Activated CD4-positive, CD25-positive, alpha-beta regulatory T cell treated with anti-CD3 and anti-CD28 coated beads, Interleukin-2, amount 50 U/mL, for 16 hours (primary cell): ENCODE measurements at places on chromosomes 1 and 21.

GRCh38 chr1:241716915-241717656 lies 65.0 kb downstream of the WDR64 start:
- DNase-seq: no peak

DNA sequence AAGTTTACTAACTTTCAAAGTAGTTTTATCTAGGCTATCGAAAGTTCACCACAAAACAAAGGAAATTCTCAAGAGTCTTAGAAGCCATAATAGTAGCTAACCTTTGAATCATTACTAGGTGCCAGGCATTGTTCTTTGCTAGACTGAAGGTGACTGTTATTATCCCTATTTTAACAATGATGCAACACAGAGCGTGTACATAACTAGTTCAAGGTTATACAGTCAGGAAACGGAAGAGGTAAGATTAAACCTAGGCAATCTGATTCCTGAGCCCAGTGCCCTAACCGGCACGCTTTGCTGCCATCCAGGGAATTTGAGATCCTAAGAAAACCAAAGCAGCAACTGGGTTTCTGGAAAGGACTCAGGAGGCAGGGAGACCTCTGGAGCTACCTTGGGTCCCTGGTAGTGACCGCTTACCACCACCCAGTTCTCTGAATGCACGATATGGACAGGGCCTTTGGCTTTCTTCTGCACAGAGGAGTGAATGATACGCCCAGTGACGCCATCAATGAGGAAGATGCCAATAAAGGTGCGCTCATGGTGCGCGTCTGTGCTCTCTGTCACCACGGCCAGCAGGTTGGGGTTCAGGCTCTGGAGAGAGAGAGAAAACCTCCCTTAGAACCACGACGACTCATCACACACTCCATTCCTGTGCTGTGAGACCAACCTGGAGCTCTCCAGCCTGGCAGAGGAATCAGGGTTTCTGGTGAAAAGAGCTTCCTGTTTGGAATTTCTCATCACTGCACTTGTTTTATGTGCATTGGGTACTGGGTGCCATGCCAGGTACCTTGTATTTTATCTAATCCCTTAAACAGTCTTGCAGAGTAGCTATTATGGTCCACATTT lies 13.1 kb upstream of the UBR4 start:
- no peak for DNase-seq

- DNase-seq: no peak
These were observed 31.6 kb upstream of the PDE9A start for GRCh38 chr21:42621819-42622177.

DNA sequence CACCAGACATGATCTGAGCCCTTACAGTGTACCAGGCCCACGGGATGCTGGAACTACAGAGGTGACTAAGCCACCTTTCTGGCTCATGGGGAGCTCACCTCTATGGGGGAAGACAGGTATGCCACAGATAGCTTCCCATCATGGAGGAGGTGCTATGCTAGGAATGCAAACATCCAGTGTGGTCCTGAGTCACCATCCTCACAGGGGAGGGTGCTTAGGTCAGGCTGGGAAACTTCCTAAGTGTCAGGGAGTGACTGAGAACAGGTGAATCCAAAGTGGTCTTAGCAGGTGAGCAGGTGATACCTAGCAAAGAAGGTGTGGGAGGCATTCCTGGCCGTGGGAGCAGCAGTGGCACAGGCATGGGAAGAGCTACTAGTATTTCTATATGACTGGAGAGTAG lies 8.6 kb upstream of the RASSF5 start:
- DNase-seq: no peak

- DNase-seq: no peak
These were observed 138.6 kb downstream of the RERE start for GRCh38 chr1:8678673-8679394.

- DNase-seq: no peak
These were observed 7.3 kb downstream of the CCN1 start for GRCh38 chr1:85587841-85588240.

GRCh38 chr1:151762941-151763921 lies at the start of gene MRPL9:
Gene MRPL9, minus strand, starts transcription at chr1:151763496. Its CDS starts 17 bp downstream, at chr1:151763479.
- peak; percentile 72 for DNase-seq

DNA sequence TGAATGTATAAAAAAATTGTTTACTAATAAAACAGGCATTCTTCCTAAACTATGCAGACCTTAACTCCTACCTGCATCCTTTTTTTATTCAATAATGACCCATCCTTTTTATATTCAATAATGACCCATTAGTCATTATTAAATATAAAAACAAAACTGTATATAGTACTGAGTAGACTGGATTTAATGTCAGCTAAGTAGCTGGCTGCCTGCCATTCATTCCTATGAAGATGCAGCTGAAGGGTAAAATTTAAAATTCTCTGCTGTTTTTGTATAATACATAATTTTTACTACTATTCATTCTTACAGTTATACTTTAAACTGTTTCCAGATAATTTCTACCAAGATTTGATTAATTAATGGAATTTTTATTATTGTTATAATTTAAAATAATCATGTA lies 79.3 kb downstream of the DENND1B start:
- DNase-seq: no peak

DNA sequence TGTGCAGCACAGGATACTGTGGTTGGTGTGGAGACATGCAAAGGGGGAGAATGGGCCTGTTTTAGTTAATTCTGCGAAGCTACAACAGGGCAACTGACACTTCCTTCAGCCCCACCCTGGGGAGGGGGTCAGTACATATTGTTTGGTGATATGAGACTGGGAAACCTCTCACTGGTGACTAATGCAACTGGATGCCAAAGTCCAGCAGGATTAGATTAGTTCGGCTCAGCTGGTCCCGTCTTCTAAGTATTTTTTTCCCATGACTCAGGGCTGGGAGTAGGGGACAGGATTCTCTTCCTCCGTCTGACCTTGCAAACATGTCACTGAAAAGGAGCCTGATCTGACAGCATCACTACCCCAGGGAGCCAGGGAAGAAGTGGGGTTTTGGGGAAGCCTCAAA lies 43.0 kb downstream of the PLXNA2 start:
- no peak for DNase-seq

GRCh38 chr21:36830100-36830499 lies 131.2 kb downstream of the SIM2 start:
- no peak for DNase-seq

DNA sequence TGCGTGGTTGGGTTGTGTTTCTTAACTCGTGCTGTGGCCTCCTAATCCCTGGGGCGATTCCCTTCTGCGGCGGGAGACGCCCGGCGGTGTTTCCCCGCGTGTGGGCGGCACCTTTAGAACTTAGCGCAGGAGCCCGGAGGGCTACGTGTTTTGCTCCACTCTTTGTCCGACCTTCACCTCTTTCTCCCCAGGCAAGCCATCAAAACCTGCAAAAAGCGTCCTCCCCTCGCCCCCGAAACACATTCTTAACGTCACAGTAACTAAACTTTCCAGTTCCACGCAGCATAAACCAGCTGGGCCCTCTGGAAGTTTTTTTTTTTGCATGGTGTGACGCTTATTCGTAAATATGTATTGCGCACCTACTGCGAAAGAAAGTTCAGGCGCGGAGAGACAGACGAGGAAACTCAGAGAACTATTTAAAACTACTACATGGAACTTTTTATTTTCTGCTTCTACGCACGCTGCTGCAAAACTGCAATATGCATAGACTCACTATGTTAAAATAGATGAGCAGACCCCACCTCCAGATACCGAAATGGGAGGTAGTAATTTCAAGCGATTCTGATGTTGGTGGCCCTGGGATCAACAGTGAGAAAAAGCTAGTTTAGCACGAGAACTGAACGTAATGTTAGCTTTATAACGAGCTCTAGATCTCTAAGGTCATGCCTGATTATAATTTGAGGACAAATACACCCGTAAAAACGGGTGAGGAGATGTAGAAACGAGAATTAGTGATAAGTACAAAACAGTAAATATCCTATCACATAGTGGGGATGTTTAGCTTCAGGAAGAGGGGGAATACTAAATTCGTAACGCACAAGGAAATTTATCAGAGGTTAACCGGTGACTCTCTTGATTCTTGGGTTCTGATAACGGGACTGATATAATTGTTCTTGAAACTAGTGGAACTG lies 920 bp downstream of the MTR start:
- peak; percentile 24 for DNase-seq

GRCh38 chr1:30864681-30865080 lies 43.9 kb downstream of the SDC3 start:
- no peak for DNase-seq

DNA sequence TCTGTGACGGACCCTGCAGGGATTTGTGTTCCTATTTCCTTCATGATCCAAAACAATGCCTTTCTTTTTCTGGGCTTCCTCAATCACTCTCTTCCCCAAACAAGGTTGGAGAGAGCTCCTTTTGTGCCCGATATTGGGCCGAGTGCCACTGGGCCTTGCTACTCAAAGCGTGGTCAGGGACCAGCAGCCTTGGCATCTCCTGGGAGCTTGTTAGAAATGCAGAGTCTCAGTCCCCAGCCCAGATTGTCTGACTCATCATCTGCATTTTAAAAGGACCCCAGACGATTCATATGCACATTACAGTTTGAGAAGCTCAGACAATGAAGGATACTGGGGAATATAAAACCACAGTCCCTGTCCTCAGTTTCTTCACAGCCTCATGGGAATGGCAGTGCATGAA lies 19.9 kb downstream of the ADORA1 start:
- DNase-seq: no peak

- no peak for DNase-seq
These were observed 528.5 kb downstream of the MATN1 start for GRCh38 chr1:30194741-30195423.

DNA sequence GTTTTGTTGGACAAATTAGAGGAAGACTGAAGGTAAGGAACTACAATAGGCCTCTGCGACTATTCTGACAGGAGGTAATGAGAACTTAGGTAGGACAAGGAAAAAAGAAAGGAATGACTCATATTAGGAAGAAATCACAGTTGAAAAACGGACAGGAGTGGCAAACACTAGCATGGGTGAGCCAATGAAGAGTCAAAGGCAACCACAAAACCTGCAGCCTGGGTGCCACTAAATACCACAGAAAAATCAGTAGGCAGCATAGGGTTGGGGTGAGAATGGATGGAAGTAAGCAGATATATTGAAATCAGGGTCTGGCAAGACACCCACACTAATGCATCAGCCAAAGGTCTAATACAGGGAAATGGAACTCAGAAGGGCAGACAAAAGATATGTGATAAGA lies 10.0 kb downstream of the RBM34 start:
- DNase-seq: no peak

DNA sequence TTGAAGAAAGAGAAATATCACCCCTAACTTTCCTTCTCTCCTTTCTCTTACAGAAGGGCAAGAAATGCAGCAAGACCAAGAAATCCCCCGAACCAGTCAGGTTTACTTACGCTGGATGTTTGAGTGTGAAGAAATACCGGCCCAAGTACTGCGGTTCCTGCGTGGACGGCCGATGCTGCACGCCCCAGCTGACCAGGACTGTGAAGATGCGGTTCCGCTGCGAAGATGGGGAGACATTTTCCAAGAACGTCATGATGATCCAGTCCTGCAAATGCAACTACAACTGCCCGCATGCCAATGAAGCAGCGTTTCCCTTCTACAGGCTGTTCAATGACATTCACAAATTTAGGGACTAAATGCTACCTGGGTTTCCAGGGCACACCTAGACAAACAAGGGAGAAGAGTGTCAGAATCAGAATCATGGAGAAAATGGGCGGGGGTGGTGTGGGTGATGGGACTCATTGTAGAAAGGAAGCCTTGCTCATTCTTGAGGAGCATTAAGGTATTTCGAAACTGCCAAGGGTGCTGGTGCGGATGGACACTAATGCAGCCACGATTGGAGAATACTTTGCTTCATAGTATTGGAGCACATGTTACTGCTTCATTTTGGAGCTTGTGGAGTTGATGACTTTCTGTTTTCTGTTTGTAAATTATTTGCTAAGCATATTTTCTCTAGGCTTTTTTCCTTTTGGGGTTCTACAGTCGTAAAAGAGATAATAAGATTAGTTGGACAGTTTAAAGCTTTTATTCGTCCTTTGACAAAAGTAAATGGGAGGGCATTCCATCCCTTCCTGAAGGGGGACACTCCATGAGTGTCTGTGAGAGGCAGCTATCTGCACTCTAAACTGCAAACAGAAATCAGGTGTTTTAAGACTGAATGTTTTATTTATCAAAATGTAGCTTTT lies 2.4 kb downstream of the CCN1 start:
- no peak for DNase-seq

- DNase-seq: no peak
These were observed 28.7 kb downstream of the COL6A2 start for GRCh38 chr21:46126309-46127238.

- DNase-seq: no peak
These were observed 57.1 kb upstream of the ATP1B1 start for GRCh38 chr1:169049258-169049938.

GRCh38 chr1:11272544-11272831 lies 510 bp upstream of the UBIAD1 start:
- no peak for DNase-seq

GRCh38 chr1:54324251-54325140 lies 81.7 kb downstream of the SSBP3 start:
- no peak for DNase-seq

DNA sequence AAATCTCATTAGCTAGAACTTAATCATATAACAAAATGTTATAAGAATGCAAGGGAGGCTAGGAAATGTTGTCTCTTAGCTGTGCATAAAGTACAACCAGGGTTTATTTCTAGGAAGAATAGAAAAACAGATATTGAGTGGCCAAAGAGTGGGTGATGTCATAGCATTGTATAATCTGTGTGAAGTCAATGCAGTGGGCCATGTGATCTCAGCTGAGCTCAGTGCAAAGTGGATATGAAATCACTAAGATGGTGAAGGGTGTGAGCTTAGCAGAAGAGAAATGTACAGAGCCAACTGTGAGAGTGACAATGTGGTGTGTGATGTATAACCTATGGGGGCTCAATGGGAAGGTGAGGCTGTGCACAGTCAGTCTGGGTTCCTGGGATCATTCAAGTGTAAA lies 29.7 kb upstream of the DUSP23 start:
- DNase-seq: no peak

DNA sequence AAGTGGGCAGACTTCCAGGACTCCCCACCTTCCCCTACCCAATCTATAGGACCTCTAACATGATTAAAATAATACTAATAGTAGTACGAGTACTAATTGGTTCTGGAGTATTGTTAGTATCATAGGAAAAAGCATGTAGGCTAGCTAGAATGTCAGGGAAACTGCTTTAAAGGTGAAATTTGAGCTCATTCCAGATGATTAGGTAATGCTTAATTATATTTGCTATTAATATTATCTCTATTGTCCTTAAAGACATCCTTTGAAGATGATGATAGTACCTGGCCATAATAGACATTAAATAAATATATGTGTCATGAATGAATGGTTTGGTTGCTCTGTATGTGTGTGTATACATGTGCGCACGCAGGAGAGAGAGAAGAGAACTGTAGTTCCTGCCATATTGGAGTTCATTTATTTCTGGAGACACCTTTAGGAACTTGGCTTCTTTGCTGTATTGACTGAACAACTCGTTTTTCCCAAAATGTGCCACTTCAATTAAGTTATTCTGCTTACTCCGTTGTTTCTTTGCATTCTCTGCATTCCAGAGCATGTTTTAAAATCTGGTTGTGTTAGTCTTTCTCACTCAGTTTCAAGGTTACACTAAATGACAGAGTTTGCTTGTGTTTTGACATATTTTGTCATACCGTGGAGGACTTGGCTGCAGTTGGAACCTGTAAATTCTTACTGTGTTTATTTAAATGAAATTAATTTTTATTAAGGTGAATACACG lies 117.1 kb downstream of the OSBPL9 start:
- DNase-seq: no peak
